A549 treated with RU486 at 1 μM for 4 hours (cell line): ENCODE measurements at places on chromosomes 1 and 21. TPM values are rescaled to one million over a fixed set of nuclear protein-coding genes. Genes with fewer than 3 reads are reported as not detected.

The LCE1B gene
- not detected in 5 replicates for total RNA-seq

The C1QTNF12 gene
- 0.59 to 1.7 TPM (median 1.1 TPM) in 5 replicates for total RNA-seq

The IL12RB2 gene
- not detected in 5 replicates for total RNA-seq

The REN gene
- not detected in 5 replicates for total RNA-seq

The RASAL2 gene
- 17.0 to 22.3 TPM (median 18.6 TPM) in 5 replicates for total RNA-seq

The DNASE2B gene
- not detected in 5 replicates for total RNA-seq

The VWA5B1 gene
- not detected in 5 replicates for total RNA-seq

The HES3 gene
- total RNA-seq = not detected in 5 replicates

The LIPI gene
- not detected in 5 replicates for total RNA-seq

The DCDC2B gene
- not detected in 5 replicates for total RNA-seq
